ENCODE measurements at places on chromosomes 6 and 20.

- DNase-seq = no peak
These were observed 780 bp downstream of the TFAP2A start for GRCh38 chr6:10413850-10414738.

- DNase-seq = no peak
These were observed 115.8 kb downstream of the MRPL14 start for GRCh38 chr6:44011350-44011920.

- no peak for DNase-seq
These were observed 30.7 kb downstream of the FGD2 start for GRCh38 chr6:37036146-37036545.

GRCh38 chr20:17859002-17859615 lies 109.5 kb downstream of the SNX5 start:
- no peak for DNase-seq

GRCh38 chr6:147999001-147999540 lies 343.6 kb upstream of the SASH1 start:
- no peak for DNase-seq

DNA sequence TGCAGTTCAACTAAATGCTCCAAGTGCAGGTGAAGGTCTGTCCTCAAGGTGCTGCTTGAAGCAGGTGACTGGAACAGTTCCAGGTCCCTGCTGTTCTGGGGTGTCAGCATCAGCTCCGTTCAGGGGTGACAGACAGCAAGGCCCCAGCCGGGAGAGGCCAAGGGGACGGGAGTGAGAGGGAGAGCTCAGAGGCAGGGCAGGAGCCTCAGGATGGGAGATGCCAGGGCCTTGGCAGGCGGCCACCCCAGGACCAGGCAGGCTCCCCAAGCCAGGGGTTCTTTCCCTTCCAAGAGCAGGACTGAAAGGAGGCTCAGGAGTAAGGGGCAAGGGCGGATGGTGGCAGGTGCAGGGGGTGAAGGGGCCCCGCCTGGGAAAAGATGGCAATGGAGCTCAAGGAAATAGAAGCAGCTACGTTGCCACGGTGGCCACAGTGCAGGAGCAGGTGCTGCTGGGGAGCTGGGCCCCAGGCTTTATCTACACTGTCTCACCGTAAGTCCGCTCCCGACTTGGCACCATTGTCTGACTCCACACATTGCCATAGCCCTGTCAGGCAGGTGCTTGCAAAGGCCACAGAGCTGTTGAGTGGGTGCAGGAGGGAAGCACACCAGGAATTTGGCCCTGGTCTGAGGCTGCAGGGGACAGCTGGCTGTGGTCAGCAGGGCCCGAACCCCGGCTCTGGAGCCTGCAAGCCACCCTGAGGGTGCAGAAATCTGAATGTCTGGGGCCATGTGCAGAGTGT lies 43.1 kb downstream of the ERMARD start:
- peak; percentile 63 for DNase-seq

All from type B pancreatic cell (in vitro differentiated cells).